ENCODE measurements at places on chromosomes 3 and 15. TPM values are rescaled to one million over a fixed set of nuclear protein-coding genes. Genes with fewer than 3 reads are reported as not detected.

DNA sequence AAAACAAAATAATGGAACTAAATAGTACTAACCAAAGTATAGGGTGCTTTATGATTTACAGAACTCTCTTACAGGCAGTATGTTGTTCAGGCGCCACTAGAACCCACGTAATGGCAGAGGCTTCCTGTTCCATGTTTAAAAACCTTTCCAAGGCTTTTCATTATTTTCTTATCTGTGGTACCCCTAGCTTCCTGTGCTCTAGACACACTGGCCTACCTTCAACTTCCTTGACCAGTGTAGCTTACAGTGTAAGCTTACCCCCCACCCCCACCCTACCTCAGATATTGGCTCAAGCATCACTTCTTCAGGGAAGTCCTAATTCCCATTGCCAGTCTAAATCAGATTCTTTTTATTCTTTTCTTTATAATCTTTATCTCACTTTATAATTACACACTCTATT is 2.9 kb downstream of the NR2C2 start:
- no peak for DNase-seq

DNA sequence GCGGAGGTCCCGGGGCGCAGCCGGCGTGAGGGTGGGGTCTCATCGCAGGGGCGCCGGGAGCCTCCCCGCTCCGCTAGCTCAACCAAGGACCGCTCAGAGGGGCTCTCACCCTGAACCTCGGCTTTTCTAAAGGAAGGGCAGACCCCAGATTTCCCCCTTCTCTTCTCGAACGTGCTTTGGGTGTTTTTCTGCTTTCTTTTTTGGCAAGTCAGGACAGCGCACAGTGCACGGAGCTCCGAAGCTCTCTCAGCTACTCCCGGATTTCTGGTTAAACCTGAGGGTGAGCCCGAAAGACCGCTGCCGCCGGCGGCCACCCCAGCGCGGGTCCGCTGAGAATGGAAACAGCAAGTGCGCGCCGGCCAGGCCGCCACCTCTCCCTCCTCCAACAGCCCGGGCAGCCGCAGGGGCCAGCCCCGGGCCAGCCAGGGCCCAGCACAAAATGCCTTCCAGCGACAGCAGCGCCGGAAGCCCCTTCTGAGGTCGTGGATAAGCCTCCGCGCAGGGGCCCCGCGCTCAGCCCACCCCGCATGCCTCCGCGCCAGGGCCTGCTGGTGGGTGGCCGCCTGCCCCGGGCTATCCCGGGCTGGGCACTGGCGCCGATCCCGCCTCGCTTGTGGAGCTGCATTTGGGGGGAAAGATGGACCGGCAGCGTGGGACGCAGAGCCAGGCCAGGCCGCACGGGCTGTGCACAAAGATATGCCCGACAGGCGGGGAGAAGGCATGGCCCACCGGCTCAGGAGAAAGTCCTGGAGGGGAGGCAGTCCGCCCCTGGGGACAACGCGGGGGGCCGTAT is 8.2 kb upstream of the OCA2 start:
- no peak for DNase-seq

- DNase-seq = peak; percentile 71
These were observed 626 bp upstream of the PTPRG start for GRCh38 chr3:61560517-61561373.

DNA sequence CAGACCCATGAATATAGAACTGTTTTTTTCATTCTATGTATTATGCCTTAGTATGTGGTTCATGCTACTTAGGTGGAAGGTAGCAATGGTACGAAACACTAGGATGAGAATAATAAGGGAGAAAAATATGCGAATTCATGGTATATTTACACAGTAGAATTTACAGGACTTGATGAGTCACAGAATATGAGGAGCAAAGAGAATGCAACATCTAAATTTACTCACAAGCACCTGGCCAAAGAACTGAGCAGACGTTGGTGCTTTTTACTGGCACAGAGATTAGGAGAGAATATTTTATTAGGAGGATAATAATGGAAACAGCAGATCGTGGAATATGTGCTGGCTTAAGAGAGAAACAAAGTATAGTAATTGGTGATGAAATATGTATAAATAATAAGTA is 785.4 kb upstream of the ROBO1 start:
- no peak for DNase-seq

ANKRD34C gene
- total RNA-seq = 4.0 TPM

ZNF80 gene
- total RNA-seq = not detected

- DNase-seq = peak; percentile 22
These were observed 15.7 kb upstream of the GRIP2 start for GRCh38 chr3:14555835-14556234.

GRCh38 chr3:42632146-42632545 is 21.4 kb upstream of the ZBTB47 start:
- DNase-seq = no peak

ASB14 gene
- total RNA-seq = not detected

- DNase-seq = no peak
These were observed 62.1 kb upstream of the SLC6A11 start for GRCh38 chr3:10753964-10754363.

GRCh38 chr3:102053375-102053989 is 204.2 kb downstream of the NFKBIZ start:
- DNase-seq = no peak

- no peak for DNase-seq
These were observed 5.7 kb downstream of the THBS1 start for GRCh38 chr15:39586387-39587095.

- DNase-seq = no peak
These were observed 3.2 kb downstream of the ZDHHC19 start for GRCh38 chr3:196207833-196208607.

TTLL13 gene
- total RNA-seq = 0.60 TPM

DNA sequence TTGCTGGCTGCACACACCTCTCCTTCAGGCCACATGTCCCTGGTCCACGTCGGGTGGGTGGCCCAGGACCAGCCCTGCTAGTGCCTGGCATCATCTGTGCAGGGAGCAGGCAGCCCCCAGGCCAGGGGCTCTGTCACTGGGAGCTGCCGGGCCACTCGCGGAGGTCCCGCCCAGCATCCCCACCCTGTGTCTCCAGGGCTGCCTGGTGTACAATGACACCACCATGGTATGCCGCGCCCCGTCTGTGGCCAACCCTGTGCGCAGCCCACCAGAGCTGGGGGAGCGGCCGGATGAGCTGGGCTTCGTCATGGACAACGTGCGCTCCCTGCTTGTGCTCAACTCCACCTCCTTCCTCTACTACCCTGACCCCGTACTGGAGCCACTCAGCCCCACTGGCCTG is 34.3 kb downstream of the PLXNA1 start:
- no peak for DNase-seq

DNA sequence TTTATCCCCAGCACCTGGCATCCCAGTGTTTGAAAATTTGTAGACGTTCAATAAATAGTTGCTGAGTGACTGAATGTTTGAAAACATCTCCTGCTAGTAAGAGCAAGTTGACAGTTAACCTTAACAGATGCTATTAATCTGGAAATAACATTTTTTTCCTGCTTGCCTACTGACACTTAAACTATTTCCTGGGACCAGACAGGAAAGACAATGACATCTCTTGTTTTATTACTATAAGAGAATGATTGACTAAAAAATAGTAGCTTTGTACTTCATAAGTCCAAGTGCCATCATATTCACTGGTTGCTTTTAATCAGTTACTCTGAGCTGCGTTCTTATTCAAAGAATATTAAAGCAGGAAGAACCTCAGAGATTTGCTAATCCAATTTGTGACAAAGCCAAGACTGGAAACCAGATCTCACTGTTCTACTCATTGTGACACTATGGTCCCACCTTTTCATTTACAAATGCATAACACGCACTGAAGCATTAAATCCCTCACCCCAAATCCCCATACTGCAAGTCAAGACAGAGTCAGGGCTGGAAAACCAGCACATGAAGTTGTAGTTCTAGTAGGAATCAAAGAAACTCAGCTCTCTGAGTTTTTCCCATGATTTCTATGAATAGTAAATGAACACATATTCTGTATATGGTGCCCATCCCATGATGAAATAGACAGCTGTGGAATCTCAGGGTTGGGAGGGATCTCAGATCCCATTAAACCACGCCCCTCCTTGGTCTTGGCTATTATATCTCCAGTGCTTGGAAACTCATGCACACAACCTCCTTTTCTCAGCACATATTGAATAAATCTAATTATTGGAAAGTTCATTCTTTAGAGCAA is 212.7 kb upstream of the P2RY1 start:
- no peak for DNase-seq

ATP13A5 gene
- 1.8 TPM for total RNA-seq

- peak; percentile 53 for DNase-seq
These were observed 39.3 kb downstream of the CHRD start for GRCh38 chr3:184419171-184419570.

DNA sequence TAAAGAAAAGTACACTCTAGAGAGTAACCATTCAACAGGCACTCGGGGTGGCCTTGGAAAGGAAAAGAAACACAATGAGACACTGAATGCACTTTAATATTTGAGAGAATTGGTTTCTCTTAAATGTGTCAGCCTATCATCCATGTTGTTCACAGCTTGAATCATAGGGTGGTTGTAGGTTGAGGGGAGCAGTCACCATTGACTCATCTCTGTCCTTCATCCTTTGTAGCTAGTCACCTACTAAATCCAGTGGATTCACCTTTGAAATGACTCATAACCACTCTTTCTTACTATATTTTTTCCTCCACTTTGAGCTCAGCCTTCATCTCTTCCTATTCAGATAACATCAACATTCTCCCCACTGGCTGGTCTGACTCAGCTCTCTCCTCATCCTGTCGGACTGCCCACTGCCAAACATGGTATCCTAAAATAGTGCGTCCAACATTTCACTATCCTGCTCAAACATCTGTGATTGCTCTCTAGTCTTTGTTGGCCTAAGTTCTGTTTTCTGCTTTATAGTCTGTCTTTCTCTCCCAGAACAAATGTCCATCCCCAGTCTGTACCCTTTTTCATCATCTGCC is 182.7 kb upstream of the GADL1 start:
- no peak for DNase-seq

GRCh38 chr3:151213151-151213550 is 10.1 kb upstream of the GPR171 start:
- DNase-seq = no peak

DPPA2 gene
- total RNA-seq = not detected

GRCh38 chr15:96355568-96356187 is 25.2 kb downstream of the NR2F2 start:
- DNase-seq = no peak

GRCh38 chr3:117586161-117586560 is 876.6 kb downstream of the TUSC7 start:
- DNase-seq = no peak

- DNase-seq = no peak
These were observed 46.6 kb upstream of the MRPL3 start for GRCh38 chr3:131549340-131549739.

REC114 gene
- not detected for total RNA-seq

LXN gene
- total RNA-seq = 3.4 TPM

DNA sequence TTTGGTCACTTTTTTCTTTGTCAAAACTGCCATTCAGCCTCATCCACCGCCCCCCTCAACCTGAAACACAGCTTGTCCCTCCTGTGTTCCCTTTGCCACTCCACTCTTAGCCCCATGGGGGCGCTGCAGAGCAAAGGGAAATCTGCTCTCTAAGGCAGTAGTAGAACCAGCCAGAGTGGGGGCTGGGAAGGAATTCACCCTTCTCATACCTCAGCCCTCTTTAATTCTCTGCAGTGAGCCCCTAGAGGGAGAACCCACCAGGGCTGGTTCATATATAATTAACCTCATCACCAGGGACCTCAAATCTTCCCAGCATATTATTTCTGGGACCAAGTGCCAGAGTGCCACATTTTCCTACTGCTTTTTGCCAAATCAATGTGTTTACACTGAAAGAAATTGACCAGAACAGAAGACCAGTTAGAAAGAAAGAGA is 2.8 kb upstream of the BCL6 start:
- peak; percentile 96 for DNase-seq

DNA sequence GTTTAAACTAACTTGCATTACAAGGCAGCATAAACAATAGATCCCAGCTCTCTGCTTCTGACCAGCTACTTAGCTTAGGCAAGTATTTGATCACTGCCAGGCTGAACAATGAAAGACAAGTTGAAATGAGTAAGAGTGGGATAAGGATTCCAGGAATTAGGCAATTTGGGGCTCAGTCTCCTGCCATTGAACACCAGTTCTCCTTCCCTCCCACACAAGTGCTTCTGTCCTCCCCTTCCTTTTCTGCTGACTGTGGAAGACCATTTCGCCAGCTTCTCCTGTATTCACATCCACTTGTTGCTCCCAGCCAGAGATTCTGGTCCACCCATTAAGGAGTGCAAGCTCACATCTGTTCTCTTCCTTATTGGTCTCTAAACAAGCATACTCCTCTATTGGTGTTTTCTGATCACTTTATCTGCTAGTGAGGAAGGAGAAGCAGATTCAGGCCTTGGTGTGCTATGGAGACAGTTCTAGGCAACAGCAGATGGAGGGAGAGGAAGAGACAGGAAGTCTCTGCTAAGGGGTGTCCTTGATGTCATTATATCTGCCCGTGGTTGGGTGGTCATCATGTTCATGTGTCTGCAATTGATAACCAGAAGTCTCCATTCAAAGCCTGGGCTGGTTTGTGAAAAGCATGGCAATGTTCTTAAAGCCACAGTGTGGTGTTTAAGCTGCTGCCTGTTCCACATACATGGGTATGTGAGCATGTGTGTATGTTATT is 121.5 kb downstream of the PLCL2 start:
- DNase-seq = no peak

GRCh38 chr3:39962581-39962980 is 153.2 kb downstream of the MYRIP start:
- DNase-seq = no peak

DNA sequence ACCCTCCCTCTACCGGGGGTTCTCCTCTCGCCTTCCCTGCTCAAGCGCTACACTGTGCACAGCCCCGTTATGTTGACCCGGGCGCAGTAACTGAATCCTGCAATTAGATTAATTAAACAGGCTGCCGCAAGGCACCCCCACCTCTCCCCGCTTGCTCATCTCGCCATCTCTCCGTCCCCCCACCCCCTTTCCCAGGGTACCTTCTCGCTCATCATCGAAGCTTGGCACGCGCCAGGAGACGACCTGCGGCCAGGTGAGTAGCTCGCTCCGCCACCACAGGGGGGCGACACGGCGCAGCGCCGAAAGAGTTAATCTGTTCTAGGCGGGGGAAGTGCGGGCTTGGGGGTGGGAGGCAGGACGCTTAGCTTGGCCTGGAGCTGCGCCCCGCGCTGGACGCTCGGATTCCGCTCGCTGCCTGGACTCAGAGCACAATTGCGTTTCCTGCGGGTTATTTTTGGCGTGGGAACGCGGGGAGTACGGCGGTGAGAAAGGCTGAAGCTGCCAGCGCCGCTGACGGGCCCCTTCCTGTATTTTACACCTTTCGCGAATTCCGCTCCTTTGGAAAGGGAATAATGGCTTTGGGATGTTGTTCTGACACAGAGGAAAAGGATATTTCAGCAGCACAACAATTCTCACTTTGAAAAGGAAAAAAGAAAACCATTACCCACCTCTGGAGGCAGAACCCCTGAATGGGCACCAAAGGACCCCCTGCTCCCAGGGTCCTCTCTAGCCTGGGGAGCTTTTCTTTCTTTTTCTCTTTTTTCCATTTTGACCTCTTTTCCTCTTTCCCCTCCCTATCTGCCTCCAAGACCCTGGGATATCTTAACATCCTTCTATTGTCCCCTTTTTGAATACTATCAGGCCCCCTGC is 1.5 kb downstream of the DLL4 start:
- no peak for DNase-seq

FRMD5 gene
- total RNA-seq = 51.6 TPM

ULK4 gene
- total RNA-seq = 21.5 TPM

- DNase-seq = no peak
These were observed 3.0 kb downstream of the SMC4 start for GRCh38 chr3:160402221-160403027.

All from dorsolateral prefrontal cortex (tissue), 122 donors.